ENCODE measurements at places on chromosomes 7 and 10. TPM values are rescaled to one million over a fixed set of nuclear protein-coding genes. Genes with fewer than 3 reads are reported as not detected.

- no peak for DNase-seq
These were observed 22.8 kb downstream of the SLC25A40 start for GRCh38 chr7:87853237-87853864.

GRCh38 chr7:124022551-124022950 is 10.3 kb downstream of the TMEM229A start:
- no peak for DNase-seq

DNA sequence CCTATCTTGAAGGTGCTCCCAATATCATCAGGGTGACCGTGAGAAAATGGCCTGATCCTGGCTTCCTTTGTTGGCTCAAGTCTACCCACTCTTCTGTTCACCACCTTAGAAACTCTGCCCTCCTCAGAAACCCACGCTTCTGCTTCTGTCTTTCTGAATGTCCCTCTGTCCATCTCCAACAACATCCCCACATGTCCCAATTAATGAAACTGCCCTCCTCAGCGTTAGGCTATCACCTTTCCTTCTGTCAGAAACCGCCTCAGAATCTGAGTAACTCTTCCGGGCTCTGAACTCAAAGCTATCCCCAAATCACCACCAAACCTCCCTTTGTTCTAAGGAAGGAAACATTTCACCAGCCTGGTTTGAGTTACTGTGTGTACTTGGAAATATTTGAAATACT is 315.8 kb upstream of the ZNF32 start:
- DNase-seq = no peak

GRCh38 chr7:123724817-123725253 is 24.0 kb downstream of the WASL start:
- no peak for DNase-seq

ECHS1 gene
- 18.1 TPM for polyA plus RNA-seq

GOLGA7B gene
- 3.6 TPM for polyA plus RNA-seq

ODAD2 gene
- 0.01 TPM for polyA plus RNA-seq
